ENCODE measurements at places on chromosomes 1 and 21.

DNA sequence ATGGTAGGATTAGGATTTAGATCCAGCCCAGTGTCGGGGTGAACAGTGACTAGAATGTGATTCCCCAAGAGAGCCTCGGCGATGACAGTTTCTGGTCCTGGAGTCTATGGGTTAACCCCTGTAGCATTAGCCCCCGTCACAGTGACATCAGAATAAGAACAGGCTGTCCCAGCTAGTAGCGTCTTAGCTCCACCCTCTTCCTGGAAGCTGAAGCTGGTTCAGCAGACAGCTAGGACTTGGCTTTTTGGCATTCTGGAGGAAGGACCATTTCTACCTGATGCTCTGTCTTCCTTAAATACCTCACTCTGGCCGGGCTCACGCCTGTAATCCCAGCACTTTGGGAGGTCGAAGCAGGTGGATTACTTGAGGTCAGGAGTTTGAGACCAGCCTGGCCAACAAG is 5.0 kb downstream of the NDUFS2 start:
- no peak for DNase-seq

DNA sequence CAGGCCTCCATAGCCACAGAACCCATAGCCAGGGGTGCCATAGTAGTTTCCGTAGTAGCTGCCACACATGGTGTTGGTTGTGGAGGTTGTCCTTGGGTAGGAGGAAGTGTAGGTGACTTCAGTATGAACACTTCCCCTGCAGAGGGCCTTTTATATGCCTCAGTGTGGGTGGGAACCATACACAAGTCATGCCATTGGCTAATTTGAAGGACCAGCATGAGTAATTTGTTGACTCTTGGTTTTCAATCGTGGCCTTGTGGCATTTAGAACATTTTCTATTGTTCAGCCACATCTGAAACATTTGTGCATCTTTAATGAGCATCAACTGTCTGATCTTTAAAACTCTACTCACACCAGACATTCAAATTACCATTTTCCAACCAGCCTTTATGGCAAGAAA is at the start of gene KRTAP6-1:
TSS of gene KRTAP6-1 (minus strand) at position 95 of the 400 bp plus-strand sequence. CDS start at position 69, 26 bp downstream.
- DNase-seq: no peak

DNA sequence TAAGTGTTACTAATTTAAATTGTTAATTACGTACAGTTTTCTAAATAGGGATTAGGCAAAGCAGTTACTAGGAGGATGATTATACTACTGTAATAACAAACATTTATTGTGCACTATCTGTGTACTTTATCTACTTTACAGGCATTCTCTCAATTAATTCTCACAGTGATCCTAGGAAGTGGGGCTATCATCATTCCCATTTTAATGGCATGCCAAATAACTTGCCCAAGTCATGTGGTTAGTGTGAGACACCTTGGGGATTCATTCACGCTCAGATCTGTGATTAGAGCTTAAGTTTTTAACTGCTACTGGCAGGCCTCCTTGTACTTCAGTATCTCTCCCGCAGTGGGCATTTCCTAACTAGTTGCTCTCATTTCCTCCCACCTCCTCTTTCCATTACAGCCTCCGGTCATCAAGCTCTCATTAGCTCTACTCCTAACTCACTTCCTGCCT is 11.5 kb downstream of the PHLDA3 start:
- no peak for DNase-seq

DNA sequence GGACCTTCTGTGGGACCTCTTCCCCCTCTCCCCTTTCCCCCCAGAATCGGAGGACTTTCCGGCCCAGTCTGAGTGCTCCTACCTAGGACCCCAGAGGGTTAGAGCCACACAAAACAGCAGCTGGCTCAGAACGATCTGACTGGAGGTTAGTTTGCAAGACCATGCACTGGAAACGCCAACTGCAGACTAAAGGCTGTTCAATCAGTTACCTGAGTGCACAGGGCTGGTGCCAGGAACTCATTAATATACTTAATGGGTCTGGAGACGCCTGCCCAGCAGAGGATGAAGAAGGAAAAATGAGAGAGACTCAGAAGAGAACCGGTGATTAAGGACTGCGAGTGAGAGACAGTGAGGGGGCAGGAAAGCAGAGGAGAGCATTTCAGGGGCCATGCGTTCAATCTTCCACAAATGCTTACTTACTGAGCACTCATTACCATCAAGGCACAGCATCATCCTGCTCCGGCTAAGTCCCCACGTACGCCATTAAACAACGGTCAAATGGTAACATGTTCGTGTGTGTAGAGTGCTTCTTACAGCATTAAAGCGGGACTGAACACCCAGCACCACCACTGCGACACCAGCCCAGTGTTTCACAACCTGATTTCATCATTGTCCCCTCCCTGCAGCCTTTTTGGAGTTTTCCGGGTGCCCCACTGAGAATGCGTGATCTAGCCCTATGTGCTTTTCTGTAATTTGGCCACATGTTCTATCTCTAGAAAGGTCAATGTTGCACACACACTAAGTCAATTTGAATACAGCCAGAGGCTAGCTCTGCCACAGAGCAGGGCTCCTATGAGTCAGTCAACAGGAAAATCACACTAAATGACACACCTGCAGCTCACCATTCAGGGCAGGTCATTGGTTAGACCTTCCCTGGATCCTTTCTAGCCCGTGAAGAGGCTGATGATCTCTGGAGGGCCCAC is 7.6 kb downstream of the ENO1 start:
- no peak for DNase-seq

DNA sequence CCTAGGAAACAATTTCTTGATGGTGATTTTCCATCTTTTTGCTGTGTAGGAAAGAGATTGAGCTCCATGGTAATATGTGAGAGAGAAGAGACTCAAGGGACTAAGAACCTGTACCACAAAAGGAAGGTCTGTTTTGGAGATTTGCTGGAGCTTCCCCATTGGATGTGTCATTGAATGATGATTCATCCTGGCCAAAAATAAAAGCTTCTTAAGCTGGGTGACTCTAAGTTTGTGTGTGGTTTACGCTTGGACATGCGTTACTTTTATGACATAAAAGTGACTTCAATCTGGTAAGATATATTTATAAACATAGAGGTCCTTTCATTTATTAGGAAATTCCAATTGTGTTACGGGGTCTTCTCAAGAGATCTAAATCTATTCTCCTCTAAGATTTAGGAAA is 17.4 kb upstream of the IL19 start:
- no peak for DNase-seq

DNA sequence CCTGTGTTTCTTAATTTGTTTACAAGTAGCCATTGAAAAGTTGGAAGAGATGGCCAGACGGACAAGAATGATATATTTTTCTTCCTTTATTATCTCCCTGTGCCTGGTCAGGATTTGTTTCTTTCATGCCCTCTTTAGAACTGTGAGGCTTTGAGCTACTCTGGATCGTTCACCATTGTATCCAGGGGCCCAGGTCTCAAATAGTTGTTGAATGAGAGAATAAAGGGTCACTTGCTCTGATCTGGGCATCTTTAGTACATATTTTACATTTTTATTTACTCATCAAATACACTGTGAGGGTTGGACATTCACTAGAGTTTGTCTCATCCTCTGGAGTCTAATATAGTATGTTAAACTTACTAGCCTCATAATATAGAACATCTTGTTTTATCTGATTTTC is 48.7 kb downstream of the IVNS1ABP start:
- no peak for DNase-seq

DNA sequence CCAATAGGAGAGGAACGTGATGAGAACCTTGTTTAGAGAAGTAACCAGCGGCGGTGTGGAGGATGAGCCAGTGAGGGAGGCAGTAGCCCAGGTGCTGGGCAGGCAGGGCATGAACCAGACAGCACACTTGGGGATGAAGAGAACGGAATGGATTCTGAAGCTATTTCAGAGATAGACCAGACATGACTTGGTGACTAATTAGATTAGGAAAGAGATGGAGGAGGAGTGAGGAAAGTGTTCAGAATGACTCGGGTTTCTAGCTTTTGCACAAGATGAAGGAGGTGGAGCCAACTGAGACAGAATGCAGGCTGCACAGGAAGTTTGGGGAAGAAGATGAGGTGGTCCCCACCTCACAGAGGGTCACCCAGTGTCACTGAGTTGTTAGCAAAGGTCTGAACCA is 5.1 kb downstream of the PEF1 start:
- DNase-seq: no peak

- no peak for DNase-seq
Measured at GRCh38 chr1:19317126-19317910, 5.2 kb downstream of the SLC66A1 start.

- DNase-seq: no peak
Measured at GRCh38 chr1:154404511-154404931, 622 bp upstream of the IL6R start.

DNA sequence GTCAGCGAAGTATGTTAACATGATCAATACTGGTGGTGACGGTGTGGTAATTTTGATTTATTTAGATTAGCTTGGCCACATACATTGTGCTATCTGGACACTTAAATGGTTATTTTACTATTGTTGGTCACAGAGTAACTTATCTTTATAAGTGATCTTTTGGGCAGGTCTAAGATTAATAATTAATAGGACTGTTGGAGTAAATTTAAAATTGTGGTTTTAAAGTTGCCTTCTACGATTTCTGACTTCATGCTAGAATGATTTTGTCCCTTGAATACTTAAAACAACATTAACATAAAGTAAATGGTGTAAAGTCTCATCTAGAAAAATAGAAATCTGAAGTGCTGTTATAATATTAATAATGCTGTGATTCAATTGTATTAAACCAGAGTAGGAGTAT is 14.7 kb downstream of the SRRM1 start:
- DNase-seq: no peak

DNA sequence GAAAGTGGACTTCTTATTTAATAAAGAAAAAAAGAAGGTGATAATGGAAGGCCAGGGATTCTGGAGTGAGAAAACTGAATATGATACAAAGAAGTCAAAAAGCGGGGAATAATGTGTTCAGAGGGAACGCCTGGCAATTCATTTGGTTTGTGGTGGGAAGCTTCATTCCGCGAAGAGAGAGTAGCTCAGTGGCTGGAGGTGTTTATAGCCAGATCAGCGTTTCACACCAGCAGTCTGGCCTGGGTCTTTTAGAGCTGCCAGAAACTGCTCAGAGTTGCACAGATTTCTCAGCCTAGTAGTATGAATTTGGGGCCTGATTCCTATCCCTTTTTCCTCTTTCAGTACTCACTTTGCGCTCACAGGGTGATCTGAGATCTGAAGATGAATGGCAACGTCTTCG is 67.8 kb upstream of the IPO9 start:
- DNase-seq: no peak

DNA sequence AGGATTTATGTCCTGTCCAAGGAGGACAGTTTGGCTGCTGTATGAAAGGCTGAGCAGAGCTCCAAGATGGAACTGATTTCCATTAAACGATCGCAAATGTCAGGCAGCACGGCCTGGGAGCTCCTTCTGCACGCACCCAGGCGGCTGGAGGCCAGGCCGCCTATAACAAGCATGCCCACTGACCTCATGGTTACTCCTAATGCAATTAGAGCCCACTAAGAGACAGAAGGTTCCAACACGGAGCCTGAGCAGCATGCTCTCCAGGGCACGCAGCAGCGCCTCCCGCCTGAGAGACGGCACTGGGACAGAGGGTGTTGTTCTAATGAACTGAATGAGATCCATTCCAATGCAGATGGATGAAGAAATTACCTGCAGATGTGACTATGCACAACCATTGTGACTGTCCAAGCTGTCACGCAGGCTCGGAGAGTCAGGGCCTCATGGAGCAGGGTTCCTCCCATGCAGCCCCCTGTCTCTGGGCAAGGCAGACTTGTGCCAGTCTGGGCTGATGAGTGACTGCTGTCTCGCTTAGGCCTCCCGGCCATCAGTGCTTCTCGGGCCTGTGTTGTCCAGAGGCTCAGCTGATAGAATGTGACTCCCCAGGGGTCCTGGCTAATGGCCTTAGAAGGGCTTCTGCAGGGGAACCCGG is 25.2 kb upstream of the CDCA8 start:
- no peak for DNase-seq

GRCh38 chr1:104768466-104768865 is 1018.8 kb downstream of the AMY1C start:
- DNase-seq: no peak

- no peak for DNase-seq
Measured at GRCh38 chr1:233459968-233460367, 132.4 kb downstream of the MAP3K21 start.

DNA sequence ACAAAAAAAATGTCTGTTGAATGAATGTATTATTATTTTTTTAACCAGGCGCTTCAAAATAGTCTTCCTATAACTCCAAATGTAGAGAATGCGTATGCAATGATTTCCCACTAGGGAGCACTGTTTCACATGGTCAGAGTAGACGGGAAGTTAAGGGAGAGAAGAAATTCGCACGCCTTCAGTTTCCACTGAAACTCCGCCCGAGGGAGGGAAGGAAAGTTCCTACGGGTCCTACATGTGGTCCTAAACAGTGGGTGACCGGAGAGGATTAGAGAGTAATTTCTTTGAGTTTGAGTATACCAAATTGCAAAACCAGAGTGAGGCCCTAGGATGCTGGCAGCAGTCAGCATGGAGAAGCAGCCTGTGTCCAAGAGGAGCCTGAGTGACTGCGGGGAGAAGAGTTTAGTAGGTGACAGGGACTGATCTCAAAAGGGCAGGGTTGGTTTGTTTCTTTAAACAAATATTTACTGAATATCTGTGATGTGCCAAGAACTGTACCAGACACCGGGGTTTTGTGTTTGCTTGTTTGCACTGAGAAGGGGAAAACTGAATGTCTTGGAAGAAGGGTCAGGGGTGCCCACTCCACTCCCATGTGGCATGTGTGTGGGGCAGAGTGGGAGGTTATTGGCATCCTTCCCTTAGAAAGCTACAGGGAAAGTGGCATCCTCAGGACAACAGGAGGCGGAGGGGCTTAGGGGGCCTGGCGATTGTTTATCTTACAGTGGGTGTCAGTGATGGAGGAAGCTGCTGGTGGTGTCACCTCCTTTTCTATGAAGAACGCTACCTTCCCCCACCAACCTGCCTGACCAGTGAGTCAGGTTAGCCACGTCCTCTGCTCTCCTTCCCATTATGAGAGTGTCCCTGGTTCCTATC is 22.8 kb downstream of the RNU5D-1 start:
- DNase-seq: no peak

GRCh38 chr1:101325144-101325543 is 88.3 kb downstream of the S1PR1 start:
- DNase-seq: no peak

- no peak for DNase-seq
Measured at GRCh38 chr1:184082541-184083415, 31.2 kb downstream of the TSEN15 start.

- no peak for DNase-seq
Measured at GRCh38 chr1:229229137-229229720, 41.7 kb upstream of the RAB4A start.

DNA sequence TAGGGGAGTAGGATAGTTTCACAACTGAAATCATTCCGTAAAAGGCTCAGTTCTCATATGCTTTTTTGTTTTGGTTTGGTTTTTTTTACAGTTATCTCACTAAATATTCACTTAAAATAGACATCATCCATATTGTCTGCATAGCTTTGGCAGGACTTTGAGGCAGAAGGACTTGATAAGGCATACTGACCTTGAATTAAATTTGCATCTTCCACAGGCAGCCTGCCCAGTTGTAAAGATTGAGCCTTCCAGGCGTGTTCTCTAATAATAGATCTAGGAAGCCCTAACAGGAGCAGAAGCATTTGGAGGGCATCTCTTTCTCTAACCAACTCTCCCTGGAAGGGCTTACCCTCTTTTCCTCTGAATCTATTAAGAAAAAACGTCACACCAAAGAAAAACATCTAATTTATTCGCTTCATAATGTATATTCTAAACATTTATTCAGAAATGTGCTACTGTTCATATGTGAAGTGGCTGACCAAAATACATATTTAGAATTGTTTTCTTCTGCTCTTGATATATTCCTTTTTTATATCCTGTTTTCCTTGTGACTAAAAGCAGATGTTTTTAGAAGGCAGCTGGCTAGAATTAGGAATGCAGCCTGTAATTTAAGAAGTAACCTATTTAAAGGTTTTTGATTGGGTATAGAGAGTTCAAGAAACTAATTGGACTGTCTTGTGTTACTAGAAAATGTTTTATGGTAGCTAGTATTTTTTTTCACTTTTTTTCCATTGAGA is 20.2 kb downstream of the DESI2 start:
- DNase-seq: no peak

Data from stimulated activated CD4-positive, alpha-beta T cell treated with anti-CD3 and anti-CD28 coated beads, Interleukin-12 subunit alpha, Interleukin-12 subunit beta, amount 100 ng/mL, for 48 hours (primary cell).